ENCODE measurements at places on chromosomes 11 and 22. TPM values are rescaled to one million over a fixed set of nuclear protein-coding genes. Genes with fewer than 3 reads are reported as not detected.

GRCh38 chr11:83970061-83970671 lies 684.0 kb upstream of the CCDC90B start:
- DNase-seq: no peak

DNA sequence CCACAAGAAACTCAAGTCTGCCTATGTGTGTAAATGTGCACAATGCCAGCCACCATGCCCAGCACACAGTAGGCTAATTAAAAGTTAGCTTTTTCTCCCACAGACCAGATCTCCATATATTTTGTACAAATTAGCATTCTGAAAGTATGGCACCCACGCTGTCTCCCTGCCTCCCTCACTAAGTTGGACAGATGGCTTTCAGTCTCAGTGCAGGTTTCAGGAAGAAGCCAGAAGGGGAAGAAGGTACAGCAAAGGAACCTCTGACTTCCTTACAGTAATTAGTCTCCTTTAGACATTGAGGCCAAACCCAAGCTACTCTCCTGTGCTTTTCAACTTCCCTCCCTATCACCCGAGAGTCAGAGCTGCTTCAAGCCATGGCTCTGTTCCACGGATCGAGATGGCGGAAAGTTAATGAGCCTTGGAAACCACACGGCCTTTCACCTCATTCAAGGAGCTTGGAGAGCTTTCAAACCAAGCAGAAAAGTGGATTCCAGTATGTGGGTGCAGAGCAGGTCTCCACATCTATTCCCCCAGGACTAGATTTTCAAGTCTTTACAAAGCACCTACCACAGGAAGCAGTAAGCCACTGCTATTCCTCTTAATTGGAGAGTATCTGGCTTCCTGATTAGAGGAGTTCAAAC lies 221.1 kb upstream of the NARS2 start:
- DNase-seq: peak; percentile 90

- DNase-seq: peak; percentile 85
Measured at GRCh38 chr22:39954584-39955055, 5.6 kb upstream of the TMA7B start.

DNA sequence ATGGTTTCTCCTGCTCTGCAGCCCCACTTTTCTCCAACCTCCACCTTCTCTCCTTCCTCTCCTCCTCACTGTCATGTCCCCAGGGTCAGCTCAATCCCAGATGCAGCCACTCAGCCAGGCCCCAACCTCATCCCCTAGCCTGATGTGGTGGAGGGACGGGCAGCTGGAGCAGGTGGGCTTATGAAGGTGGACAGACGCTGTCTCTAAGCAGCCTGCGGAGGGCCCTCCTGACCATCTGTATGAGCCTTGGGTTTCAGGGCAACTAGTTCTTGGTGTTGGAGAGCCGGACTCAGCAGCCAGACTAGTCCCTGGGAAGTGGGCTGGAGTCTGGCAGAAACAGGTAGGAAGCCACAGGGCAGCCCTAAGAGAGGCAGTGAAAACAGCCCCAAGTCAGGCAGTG lies 18.1 kb downstream of the CRYBB2 start:
- no peak for DNase-seq

NPAS4 gene
- total RNA-seq: not detected

Data from RPMI7951 (cell line).